Bone marrow (tissue), 2 donors: ENCODE measurements at places on chromosomes 3 and 15.
A peak's percentile ranks its signal among the peaks of the same experiment; 100 is the strongest.

GRCh38 chr3:109081746-109082510 is 36.0 kb downstream of the MORC1 start:
- DNase-seq, result no peak

- no peak for DNase-seq
Observed at GRCh38 chr15:88233921-88234320, 22.6 kb downstream of the NTRK3 start.

GRCh38 chr3:148901987-148902791 is 37.1 kb downstream of the CPA3 start:
- DNase-seq, result no peak

GRCh38 chr3:171255236-171255806 is 204.9 kb downstream of the TNIK start:
- peak; percentile 43 for DNase-seq

DNA sequence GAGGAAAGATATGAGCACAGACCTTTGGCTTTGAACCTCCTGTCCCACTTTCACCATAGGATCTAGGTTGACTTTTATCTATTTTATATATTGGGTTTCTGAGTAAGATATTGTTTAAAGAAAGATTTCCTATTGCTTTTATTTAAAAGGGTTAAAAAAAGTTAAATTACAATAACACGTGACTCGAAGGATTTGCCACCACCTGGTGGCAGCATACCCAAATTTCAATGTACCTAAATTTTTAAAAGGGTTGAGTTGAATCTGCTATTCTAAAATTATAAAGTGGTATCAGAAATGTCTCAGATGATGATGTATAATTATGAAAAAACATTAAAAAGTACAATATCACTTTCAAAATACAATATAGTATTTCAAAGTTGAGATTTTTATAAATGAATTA is 368.4 kb downstream of the MECOM start:
- DNase-seq, result no peak

- no peak for DNase-seq
Observed at GRCh38 chr3:39935261-39935660, 125.9 kb downstream of the MYRIP start.

GRCh38 chr3:64836097-64836496 is 148.3 kb upstream of the ADAMTS9 start:
- DNase-seq, result no peak

DNA sequence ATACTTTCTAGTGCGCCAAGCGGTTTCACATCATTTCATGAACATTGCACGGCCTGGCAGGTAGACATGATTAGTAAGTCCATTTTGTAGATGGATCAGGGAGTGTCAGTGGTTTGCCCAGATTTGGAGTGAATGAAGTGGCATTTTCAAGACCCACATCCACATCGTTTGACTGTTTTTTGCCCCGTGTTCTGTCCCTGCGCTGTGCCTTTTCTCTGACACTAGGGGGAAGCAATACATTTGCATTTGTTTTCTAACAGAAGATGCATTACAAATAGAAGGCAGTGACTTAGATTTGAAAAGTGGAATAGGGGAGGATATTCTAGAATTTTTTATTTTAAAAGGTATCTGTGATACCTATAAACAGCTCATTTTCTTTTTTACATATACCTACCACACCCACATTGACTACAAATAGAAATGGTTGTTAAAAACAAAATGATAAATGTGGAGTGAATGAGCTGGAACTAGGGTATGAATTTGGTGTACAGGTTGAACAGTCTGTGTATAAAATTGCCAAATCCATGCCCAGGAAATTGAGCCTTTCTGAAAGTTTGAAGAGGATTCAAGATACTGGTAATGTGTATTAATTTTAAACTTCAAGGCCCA is 98.0 kb downstream of the USP13 start:
- no peak for DNase-seq

DNA sequence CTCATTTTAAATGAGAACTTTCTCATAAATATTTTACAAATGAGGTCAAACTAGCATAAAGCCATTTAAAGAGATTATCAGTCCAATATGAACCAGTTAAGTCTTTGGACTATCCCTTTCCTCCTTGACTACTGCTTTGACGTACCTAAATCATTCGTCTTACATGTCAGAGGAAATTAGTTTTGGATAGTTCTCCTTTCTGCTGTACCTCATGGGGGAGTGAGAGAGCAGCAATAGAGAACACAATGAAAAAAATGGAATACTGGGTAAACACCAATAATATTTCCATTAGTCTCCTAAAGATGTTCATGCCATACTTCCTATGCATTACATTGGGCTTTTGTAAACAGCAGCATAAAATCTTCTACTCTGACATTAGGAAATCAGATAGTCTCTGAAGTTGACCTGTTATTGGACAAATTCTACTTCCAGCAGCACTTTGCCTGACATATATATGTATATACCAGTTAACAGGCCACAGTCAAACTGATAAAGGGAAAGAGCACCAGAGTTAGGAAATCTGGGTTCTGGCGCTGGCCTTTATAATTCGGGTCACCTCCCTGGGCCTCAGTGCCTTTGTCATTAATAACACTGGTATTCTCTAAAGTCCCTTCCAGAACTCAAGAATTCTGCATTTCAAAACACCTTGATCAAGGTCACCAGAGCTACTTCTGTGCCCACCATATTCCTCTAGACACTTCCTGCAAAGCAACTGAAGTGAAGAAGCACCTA is 26.8 kb downstream of the TIMMDC1 start:
- no peak for DNase-seq
